C1 segment of cervical spinal cord (tissue), 14 donors: ENCODE measurements at places on chromosomes 2 and 18.
A peak's percentile ranks its signal among the peaks of the same experiment; 100 is the strongest.

DNA sequence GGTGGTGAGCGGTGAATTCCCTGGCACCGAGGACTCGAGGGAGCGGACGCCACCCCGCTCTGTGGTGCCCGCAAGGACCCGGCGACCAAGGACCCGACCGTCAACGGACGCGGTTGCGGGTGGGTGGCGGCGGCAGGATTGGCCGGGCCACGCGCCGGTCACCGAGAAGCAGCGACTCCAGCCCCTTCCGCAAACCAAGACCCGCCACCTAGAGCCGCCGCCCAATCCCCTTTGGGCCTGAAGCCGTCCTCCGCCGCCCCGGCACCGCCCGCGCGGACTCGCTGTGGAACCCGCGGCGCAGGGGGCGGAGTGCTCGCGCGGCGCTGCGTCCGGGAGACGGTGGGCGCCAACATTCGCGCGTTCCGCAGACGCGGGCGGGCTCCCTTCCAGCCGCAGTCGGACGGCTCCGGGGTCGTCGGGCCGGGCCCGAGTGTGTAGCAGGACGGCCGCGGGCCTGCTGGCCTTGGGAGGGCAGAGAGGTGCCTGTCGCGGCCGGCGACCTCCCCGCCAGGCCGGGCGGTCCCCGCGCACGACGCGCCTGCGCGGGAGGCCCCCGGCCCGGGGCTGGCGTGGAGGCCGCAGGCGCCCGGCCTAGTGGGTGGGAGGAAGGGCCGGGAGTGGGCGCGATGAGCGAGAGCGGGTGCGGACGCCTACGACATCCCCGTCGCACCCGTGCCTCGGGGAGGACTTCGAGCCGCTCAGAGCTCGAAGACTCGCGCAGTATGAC lies at the start of the genes FAM228B and PFN4:
TSS of gene FAM228B (plus strand) at position 275 of the 727 bp plus-strand sequence. CDS start 893 bp downstream, outside the sequence.
TSS of gene PFN4 (minus strand) at position 140 of the 727 bp plus-strand sequence. CDS start 799 bp downstream, outside the sequence.
- peak; percentile 49 for DNase-seq

DNA sequence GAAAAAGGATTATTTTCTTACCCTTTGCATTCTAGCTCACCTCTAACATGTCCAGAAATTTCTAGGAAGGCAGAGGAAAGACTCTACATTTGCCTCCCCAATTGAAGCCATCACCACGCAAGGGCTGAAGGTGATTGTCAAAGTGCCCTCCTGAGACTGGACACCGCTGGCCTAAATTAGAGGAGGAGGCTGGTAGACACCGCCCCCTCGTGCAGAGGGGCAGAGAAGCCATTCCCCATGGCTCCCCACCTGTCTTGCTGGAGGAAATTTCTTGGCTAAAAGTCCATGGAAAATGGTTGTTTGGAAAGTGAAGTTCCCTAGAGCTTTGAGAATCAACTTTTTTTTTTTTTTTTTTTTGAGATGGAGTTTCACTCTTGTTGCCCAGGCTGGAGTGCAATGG lies 31.3 kb upstream of the CREB1 start:
- no peak for DNase-seq

GRCh38 chr2:171958475-171958874 lies 36.2 kb downstream of the HAT1 start:
- no peak for DNase-seq

DNA sequence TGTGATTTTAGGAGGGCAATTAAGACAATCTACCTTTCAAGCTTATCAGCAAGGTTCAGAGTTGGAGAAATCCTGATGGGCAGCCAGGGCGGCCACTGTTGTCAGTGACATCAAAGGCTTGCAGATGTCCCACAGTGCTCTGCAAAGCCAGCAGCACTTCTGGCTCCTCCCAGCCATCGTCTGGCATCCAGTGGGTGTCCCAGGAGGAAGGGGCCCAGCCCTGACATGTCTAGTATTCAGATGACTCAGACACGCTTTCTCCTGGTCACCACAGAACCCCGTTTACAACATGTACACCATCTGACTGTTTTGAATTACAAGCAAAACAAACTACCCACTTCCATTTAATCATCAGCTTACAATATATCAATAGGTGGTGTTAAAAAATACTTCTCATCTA lies 61.4 kb downstream of the CYRIA start:
- no peak for DNase-seq

DNA sequence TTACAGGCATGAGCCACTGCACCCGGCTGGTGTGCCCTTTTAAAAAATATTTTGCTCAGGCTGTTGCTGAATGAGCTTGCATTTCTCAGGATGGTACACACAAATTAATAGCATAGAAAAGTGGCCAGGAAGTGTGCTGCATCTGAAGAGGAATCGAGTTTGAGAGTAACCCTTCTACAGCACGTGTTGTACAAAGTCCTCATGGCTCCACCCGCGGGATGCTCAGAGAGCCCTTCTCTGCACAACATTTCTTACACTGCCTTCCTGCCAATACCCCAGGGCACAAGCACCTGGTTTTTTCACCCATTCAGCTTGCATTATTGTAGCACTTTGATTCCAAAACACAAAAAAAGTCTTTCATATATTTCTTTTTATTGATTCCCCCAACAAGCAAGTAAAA lies 90.1 kb upstream of the NEDD4L start:
- no peak for DNase-seq

DNA sequence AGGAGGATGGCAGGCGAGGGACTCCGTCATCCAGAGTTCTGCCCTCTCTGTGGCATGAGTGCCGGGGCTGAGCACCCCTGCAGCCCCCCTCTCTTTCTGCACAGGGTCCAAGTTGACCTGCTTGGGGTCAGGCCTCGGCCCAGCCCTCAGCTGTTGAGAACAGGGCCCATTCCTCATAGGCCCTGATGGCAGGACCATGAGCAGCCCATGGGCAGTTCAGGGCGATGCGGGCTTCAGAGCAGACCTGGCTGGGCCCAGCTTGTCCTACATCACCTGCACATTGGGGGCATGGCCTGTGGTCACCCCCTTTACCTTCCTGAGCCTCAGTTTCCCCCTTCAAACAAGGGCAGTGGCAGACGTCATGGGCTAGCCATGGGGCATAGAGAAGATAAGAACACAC lies 238.1 kb downstream of the SEPTIN10 start:
- DNase-seq: no peak

DNA sequence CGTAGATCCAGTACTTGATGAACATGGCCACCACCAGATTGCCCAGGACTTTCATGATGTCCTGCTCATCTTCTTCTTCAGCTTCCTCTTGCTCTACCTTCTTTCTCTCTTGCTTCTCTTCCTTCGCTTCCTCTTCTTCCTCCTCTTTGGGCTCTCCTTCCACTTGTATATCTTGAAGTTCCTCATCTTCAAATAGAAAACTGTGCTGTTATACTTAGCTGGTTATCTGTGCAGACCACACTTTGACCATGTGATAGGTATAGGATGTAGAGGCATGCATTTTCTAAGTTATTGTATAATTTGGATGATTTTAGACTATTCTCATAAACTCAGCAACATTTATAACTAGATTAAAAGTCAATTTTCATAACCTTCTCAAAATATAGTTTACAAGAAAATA lies 263.4 kb downstream of the NAPG start:
- DNase-seq: no peak

DNA sequence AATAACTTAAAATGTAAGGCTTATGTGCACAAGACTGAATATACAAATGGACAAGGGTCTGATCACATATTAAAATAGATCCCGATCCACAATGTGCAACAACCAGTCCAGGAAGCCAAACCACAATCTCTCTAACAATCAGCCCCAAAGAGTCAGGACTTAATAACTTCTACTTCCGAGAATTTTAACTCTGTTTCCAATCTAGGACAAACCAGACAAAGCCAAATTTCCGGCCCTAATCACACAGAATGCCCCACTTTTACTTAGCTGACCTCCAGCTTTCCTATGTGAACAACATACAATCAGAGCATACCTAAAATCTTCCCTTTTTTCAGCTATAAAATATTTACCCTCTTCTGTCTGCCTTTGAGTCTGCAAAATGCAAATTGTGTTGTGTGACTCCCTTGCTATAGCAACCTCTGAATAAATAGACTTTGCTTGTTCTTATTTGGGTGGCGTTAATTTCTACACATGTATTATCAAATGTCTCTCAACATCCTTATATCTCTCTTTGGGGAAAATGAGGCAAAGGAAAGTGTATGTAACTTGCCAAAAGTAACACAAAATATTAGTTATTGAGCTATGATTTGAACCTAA lies 381.9 kb upstream of the MC4R start:
- DNase-seq: no peak

DNA sequence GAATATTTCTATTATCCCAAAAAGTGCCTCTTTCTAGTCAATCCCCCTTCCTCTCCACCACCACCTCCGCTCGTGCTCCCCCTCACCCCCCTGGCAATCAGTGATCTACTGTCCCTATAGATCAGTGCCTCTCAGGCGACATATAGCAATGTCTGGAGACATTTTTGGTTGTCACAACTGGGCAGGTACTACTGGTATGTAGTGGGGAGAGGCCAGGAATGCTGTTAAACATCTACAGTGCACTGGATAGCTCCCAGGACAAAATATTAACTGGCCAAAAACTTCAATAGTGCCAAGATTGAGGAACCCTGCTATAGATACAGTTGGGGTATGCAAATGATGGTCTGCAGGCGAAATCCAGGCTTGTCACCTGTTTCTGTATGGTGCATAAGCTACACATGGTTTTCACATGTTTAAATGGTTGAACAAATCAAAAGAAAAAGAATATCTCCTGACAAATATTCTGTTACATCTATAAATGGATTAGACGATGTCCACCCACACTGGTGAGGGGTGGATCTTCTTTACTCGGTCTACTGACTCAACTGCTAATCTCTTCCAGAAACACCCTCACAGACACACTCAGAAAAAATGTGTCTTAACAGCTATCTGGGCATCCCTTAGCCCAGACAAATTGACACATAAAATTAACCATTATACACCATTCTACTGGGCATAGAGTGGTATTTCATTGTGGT lies 25.5 kb downstream of the DPYSL5 start:
- DNase-seq: no peak

DNA sequence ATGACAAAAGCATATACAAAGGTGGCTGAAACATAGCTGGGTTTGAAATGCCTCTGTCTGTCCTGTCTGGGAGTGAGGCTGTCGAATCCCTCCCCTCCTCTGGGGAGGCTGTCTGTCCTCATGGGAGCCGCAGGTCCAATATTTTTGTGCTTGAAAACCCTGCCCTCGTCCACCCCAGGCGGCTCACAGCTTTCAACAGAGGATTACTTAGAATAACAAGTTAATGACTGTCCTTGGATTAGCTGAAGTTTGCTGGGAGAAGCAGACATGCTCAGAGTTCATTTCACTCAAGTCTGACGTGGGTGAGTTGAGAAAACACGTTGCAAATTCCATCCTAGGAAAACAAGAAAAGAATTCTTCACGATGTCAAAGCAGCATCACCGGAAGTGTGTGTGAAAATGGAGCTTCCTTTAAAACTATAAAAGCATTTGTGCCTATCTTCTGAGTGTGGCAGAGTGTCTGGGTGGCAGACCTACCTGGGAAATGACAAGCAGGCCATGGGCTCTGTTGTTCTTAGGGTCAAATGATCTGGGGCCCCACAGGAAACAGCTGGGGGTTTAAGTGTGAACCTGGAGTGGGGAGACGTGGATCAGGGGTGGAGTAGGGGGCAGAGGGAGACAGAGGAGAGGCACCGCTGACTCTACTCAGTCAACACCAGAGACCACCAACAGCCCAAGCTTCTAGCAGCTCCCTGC lies 77.1 kb downstream of the DDX1 start:
- DNase-seq: no peak

DNA sequence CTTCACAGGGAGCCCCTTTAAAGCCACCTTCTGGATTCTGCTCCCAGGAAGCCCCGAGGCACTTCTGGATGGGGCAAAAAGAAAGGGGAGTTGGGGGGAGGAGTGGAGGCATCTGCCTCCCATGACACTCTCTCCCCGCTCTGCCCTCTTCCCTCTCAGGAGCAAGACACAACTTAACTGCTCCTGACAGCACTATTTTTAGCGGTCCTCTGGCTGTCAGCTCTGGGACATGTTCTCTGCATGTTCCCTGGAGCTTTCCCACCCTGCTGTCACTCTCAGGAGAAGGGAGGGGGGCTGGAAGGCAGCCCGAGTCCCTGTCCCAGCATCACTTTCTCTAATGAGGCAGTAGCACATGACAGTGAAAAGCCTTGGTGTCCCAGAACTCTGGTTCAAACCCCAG lies 32.3 kb downstream of the PLB1 start:
- DNase-seq: no peak

GRCh38 chr2:24981411-24982136 lies 9.8 kb upstream of the DNAJC27 start:
- no peak for DNase-seq

DNA sequence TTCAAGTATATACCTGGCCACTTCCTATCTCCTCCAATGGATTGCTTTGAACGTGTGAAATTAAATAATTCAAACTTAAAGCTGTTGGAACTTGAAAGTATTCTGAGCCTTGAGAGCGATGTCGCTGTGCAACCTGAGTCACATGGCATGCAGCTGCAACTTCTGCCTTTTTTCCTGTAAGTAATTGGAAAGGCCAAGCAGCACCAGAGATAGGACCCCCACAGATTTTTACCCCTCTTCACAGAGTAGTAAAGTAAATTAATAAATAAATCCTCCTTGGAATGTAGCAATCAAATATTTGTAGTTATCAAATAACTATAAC lies 3.2 kb upstream of the RNF149 start:
- no peak for DNase-seq

DNA sequence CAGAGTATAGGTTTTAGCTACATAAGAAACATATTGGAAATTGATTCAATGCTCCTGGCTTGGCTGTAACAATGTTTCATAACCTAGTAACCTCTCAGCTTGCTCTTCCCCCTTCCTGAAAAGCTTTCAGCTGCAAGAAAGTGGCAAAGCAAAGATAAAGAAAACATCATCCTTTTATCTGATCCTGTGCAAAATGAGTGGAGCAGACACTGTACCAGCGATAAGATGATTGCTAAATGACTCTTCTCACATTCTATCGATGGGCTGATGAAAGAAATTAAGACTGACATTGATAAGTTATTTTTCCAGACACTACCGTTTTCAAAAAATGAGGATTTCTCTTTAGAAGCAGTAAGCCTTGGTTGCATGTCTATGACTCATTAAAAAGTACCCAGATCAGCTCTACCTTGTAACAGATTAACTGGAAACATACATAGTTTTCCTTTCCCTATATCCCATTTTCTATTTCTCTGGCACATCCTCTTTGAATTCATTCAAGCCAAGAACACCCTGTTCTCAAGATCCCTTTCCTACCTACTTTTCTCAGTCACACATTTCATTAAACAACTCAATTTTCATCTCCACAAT lies 87.1 kb upstream of the LYPD1 start:
- no peak for DNase-seq

DNA sequence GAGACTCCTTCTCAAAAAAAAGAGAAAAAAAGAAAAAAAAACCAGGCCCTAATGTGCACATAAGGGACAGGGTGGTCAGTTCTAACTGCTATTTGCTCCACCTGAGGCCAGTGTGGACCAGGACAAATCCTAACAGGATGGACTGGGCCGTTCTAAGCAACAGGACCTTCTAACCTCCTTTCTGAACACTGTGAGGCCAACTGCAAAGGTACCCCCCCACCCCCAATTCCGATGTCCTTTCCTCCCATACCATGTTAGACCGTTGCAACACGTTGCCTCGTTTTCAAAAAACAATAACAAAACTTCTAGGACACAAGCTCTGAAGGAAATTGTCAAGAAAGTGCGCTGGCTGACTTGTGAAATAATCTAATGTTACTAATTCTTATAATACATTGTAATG lies 1.2 kb downstream of the THAP4 start:
- DNase-seq: no peak
